Right hindlimb (tissue), 1 donor: ENCODE measurements at places on chromosomes 4 and X.

DNA sequence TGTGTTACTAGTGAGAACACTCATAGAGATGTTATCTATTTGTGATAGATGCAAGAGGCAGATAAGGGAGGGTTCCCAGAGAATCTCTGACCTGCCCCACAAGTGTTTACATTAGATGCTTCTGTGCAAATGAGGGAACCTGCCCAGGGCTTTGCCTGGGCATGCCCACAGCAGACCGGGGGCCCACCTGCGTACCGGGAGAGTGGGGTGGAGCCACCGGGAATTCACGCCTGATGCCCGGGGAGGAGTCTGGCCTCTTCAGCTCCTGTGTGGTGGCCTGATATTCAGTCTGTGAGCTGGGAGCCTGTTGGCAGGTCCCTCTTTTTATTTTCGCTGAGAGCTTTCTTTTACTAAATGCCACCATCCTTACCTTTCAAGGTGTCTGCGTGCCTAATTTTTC, 155.7 kb downstream of the SNCA start:
- no peak for DNase-seq

DNA sequence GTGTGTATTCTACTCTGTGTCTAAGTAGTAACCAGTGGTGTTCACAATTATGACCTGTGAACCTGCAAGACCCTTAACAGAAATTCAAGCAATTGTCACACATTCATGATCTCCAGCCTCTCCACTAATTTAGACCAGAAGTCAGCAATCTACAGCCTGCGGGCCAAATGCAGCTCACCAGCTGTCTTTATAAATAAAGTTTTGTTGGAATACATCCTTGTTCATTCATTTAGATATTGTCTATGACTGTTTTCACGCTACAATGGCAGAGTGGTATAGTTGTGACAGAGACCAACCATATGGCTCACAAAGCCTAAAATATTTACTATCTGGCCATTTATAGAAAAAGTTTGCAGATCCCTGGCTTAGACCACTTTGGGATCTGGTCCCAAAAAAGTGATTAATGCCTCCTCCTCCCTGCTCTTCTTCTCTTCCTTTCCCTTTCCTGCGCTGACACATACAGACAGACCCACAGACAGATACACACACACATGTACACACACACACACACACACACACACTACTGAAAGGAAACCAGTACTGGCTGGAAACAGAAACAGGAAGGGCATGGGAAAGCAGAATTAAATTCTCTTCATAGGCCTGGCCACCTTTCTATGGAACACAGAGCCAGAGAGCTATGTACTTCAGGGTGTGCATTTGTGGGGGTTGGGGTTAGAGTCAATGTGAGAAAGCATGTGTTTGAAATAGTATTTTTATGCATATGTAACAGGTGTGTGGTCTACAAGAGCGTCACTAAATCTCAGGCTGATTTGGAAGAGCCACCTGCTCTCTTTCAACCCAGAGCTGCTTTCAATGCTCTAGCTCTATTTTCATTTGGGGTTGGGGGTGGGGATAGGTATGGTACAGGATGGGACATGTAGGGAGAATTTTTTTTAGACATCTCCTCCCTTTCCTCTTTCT, 49.7 kb upstream of the TMEM164 start:
- DNase-seq, result no peak

DNA sequence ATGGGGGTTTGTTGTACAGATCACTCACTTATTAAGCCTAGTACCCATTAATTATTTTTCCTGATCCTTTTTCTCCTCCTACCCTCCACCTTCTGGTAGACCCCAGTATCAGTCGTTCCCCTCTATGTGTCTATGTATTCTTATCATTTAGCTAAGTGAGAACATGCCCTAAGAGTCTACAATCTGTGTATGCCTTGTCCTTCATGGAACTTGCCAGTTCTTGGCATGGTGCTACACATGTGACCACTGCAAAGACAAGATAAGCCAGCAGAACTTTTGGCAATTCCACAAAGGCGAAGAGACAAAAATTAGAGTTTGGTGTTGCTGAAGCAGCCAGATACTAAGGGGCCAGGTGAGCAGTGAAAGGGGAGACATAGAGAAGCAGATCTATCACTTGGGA, 101.3 kb downstream of the CORIN start:
- no peak for DNase-seq

GRCh38 chrX:120499301-120500072, 30.4 kb upstream of the LAMP2 start:
- no peak for DNase-seq

- no peak for DNase-seq
These were observed 17.4 kb downstream of the SORCS2 start for GRCh38 chr4:7209699-7210098.
